Testis (tissue), 5 donors: ENCODE measurements at places on chromosomes 3 and 15.

DNA sequence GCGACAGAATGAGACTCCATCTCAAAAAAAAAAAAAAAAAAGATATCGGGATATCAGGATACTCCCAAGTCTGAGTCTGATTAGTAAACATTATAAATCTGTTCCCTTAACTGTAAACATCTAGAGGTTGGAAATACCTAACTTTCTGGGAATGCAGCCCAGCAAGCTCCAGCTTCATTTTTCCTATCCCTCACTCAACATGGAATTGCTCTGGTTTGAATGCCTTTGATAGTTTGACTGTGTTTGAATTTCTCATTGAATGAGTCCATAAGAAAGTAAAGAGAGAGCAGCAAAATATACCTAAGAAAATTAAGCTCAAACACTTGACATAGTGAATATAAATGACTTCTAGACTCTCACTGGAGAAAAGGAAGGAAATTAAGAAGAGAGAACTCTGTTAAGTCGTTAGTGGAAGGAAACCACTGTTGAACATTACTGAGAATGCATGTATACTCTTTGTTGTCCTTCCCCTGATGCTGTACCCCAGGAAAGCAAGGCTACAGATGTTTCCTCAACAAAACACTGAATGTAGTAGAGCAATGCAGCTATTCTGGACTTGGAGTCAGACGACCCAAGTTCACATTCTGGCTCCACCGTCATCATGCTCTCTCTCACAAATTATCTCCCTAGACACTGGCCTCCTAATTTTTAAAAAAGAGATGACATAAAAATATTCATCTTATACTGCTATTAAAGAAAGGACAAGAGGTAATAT, 62.4 kb downstream of the CD200 start:
- DNase-seq = no peak

DNA sequence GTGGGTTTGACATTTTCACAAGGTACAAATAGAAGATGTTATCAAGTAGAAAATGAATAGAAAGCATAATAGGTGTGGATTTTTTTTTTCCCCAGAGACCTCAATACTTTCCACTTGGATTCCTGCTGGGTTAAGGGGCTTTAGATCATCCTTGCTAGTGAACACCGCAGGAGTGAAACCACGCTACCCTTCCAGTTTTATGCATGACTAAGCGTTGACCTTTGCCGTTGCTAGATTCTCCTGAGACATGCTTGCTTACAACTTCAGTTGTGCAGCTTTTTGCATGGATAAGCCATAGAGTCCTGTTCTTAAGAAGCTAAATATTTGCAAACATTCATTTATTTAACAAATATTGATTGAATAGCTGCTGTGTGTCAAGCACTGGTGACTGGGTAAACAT, 299.7 kb upstream of the LMCD1 start:
- DNase-seq = no peak

- DNase-seq = peak; percentile 53
These were observed 1.6 kb upstream of the SEMA3B start for GRCh38 chr3:50267280-50267913.

- DNase-seq = no peak
These were observed 9.1 kb upstream of the TP63 start for GRCh38 chr3:189621948-189622603.

DNA sequence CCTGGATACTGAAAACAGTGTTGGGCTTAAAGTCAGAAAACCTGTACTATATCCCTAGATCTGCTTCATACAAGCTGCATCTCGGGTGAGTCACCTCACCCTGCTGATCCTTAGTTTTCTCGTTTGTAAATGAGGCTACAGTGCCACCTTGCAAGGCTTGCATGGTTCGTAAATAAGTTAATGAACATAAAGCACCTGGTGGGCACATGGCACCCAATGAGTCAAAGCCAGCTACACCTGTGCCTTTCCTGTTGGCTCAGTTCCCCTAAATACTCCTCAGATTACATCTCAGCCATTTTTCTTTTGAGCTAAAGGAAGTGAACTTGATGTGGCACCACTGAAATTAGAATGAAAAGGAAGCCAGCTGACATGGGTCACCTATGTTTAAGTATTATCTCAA, 26.5 kb downstream of the RTP1 start:
- DNase-seq = no peak

DNA sequence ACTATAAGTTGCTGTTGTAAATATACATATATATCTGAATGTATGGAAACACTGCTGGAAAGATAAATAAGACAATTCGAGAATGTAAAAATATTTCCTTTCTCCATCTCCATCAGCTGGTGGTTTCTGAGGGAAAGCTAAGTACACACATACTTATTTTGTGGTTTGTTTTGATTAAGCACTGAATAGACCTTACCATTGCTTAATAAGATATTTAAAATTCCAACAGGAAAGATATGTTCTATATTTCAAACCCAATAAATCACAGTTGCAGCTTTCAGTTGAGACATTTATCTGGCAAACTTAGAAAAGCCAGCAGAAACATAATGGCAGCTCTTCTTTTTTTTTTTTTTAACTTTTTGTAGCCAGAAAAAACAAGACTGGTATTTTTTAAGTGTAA, 160.4 kb downstream of the VGLL3 start:
- DNase-seq = no peak

GRCh38 chr3:7015683-7016440, 154.9 kb downstream of the GRM7 start:
- DNase-seq = no peak

DNA sequence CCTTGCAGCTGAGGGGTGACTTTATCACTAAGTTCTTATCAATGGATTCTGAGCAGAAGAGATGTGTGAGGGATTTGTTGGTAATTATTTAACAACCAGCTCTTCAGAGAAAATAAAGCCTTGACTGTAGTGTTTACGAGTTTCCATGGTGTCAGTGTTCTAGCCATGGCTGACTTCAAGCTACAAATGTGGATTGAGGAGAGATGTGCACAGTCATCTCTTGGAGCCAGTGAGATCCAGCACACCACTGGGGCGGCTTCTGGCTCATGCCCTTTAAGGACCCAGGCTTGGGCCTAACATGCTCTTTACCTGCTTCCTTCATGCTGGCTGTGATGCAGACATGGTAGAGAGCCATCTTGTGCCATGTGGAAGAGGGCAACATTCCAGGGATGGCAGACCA, 145.6 kb upstream of the MRPS22 start:
- no peak for DNase-seq

- peak; percentile 15 for DNase-seq
These were observed 1.7 kb downstream of the ATG7 start for GRCh38 chr3:11273891-11274291.

- DNase-seq = no peak
These were observed 8.9 kb downstream of the CMTM6 start for GRCh38 chr3:32493437-32494414.

GRCh38 chr3:133038089-133038730, at the start of gene TMEM108:
TMEM108 (plus strand) TSS chr3:133038391.
- DNase-seq = peak; percentile 94
